ENCODE measurements at places on chromosomes 2 and 18.

DNA sequence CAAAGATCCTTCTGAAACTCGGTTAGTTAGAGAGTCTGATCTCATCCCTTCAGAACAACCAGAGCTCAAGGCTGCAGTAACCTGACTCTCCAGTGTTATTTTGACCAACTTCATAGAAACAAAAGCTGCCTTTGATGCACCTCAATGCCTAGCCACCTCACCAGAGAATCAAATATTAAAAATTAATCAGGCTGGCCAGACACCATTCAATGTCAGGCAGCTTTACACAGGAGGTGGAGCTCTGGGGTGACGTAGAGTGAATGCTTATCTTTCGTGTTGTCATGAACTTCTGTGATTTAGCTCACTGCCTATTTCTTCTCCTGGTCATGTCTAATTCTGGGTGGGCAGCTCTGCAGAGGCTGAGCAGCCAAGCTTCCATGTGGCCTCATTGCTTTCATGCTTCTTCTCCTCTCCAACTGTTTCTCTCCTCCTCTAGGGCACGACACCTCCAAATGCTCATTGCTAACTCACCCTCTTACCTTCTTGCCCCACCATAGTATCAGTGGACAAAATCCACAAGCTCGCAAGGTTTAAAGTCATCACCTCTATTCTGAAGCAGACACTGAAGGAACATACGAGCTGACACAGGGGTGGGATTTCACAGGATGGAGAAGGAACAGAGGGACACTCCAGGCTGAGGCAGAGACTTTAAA is 39.4 kb downstream of the AAK1 start:
- H3K27me3 ChIP-seq, result no peaks in the 10 kb centered on the region
- H3K4me3 ChIP-seq, result no peak overlapping the region
- H3K36me3 ChIP-seq, result no peaks in the 10 kb centered on the region
- DNase-seq, result no peak
- peaks cover 21% of the 10 kb centered on the region for H3K4me1 ChIP-seq
- no peak overlapping the region for H3K27ac ChIP-seq

DNA sequence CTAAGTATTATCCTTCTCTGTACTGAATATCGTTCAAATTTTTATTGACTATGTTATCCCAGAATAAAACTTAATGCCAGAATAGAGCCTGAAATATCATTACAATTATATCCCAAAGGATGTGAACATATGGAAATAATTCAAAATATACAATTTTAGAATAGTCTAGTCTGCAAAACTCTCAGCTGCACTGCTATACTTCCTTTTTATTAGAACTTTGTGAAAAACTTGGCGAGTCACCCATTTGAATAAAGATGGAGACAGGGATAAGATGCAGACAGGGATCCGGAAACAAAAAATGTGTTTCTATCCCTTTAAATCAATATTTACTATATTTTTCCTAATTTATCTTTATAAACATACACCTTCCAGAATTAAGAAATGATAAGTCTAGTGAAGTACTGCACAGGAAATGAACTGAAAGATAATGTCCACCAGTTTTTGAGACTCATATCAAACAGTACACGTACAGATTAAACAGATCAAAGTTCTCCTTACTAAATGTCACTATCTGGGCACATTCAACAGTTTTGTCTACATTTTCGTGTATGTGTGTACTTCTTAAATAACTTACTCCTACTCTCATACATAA is 107.8 kb downstream of the MEP1B start:
- no peak overlapping the region for H3K4me3 ChIP-seq
- DNase-seq, result no peak
- H3K27ac ChIP-seq, result no peak overlapping the region
- H3K36me3 ChIP-seq, result no peaks in the 10 kb centered on the region
- no peaks in the 10 kb centered on the region for H3K27me3 ChIP-seq
- no peaks in the 10 kb centered on the region for H3K4me1 ChIP-seq

DNA sequence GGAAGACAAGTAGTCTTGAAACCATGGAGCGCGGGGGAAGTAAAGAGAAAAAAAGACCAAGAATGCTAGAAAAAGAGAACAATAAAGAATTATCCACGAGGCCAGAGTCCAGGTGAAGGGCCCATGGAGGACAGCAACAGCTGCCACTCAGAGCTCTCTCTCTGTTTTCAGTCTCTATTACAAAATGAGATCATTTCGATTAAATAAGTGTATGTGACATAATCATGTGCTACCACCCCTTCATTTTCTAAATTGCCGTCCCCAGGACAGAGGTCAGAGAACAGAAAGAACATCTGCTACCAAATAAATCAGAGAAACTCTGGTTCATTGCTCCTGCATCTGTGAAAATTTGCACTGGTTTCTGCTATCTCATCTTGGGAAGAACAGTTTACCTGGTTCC is 838.7 kb downstream of the RNF144A start:
- no peak overlapping the region for H3K27ac ChIP-seq
- no peak overlapping the region for H3K4me3 ChIP-seq
- H3K4me1 ChIP-seq, result no peaks in the 10 kb centered on the region
- no peaks in the 10 kb centered on the region for H3K36me3 ChIP-seq
- no peaks in the 10 kb centered on the region for H3K27me3 ChIP-seq

GRCh38 chr2:208285853-208286252 is 19.8 kb downstream of the PIKFYVE start:
- H3K4me1 ChIP-seq, result no peaks in the 10 kb centered on the region
- H3K27me3 ChIP-seq, result no peaks in the 10 kb centered on the region
- H3K4me3 ChIP-seq, result no peak overlapping the region
- H3K27ac ChIP-seq, result no peak overlapping the region
- DNase-seq, result no peak

DNA sequence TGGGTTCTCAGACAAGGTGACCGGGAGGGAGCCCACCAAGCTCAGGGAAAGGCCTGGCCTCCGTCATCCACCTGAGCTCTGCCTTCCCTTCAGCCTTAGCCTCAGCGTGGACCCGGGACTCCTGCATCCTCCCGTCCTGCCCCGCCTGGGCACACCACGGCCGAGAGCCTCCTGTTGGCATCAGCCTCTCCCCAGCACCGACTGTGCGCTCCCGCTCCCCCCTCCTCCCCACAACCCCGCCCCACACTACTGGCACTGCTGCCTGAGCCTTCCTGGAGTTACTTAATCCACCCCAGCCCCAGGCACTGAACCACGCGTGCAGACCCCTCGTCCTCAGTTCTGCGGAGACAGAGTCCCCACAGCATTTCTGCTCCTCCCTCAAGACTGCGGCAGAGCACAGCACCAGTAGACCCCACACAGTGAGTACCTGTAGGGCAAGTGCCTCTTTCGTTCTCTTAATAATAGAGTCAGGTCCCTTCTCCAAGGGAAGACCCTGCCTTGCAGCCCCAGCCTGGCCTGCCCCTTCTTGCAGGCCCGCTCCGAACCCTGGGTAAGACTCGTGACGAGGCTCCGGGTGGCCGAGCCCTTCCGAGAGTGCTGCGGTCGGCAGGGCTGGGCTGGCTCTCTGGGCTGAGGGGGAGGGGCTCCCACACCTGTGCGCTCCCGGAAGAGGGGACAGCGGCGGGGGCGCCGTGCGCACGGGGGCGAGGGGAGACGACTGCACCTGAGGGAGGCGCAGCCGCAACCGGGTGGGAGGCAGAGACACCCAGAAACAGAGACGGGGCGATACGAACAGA is at the start of gene AMER3:
TSS of gene AMER3 (plus strand) at position 285 of the 797 bp plus-strand sequence. CDS start 6,533 bp downstream, outside the sequence.
- H3K27me3 ChIP-seq, result peaks cover 16% of the 10 kb centered on the region
- no peak within 1 kb of the TSS for H3K27ac ChIP-seq
- H3K4me1 ChIP-seq, result peaks cover 13% of the 10 kb centered on the region
- H3K4me3 ChIP-seq, result peak within 1 kb of the TSS; percentile 32
- no peaks in the 10 kb centered on the region for H3K36me3 ChIP-seq

GRCh38 chr2:79200762-79201161 is 41.2 kb upstream of the REG3A start:
- H3K4me3 ChIP-seq, result no peak overlapping the region
- no peak for DNase-seq
- H3K4me1 ChIP-seq, result no peaks in the 10 kb centered on the region
- no peaks in the 10 kb centered on the region for H3K36me3 ChIP-seq
- no peak overlapping the region for H3K27ac ChIP-seq
